ENCODE measurements at places on chromosomes 2 and 18.

DNA sequence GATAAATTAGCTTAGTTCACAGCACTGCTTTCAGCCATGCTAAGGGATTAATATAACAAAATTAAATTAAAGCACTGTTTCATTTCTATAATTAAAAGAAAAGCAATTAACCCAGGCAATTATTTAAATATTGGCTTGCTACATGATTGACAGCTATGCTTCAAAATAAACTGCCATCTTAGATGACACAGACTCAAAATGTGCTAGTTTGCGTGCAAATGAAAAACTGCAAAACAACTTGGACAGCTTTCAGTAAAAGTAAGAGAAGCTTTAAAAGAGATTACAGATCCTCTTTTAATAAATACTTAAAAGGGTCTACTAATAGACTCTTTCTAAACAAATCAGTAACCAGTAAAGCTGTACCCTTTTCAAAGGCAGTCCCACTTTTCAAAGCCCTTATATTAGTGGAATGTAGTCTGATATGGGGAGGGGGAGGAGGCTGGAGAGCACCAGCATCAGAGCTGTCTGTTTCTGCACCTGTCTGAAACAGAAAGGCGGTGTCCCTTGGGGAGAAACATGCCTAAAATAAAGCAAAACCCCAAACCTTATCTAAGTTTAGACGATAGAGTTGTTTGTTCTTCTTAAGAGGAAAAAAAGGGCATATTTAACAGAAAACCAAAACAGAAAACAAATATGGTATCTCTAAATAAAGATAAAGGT is 20.8 kb downstream of the EIF2AK3 start:
- no peak for DNase-seq

- DNase-seq: no peak
Observed at GRCh38 chr2:170503563-170503962, 211.6 kb upstream of the SP5 start.

DNA sequence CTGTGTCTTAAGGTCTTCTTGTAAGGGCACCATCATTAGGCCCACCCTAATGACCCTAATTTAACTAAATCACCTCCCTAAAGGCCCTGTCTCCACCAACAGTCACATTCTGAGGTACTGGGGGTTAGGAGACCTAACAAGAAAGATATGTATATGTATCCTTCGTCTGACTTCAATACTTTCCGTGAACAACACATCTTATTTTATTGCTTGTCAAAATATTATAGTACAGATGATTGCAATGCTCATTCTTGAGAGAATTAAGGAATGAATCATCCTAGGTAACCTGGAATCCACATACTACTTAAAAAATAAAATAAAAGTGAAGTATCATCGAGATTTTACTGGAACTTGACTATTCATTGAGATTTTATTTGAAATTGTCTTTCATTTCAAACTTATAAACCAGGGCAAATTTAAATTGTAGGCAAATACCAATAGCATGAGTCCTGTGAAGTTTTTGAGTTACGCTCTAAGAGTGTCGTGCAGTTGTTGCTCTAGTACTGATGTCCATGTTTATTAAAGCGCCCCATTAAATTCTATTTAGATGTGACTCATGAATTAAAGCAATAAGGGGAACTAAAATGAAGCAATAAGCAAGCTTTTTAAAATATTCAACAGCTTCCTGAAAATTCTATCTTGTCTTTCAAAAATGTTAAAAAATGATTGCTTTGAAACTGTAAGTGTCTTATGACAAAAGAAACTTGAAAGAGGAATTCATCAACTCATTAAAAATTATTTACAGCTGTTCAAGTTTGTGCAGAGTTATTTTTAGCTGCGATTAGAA is 40.0 kb downstream of the CCDC102B start:
- DNase-seq: peak; percentile 79

DNA sequence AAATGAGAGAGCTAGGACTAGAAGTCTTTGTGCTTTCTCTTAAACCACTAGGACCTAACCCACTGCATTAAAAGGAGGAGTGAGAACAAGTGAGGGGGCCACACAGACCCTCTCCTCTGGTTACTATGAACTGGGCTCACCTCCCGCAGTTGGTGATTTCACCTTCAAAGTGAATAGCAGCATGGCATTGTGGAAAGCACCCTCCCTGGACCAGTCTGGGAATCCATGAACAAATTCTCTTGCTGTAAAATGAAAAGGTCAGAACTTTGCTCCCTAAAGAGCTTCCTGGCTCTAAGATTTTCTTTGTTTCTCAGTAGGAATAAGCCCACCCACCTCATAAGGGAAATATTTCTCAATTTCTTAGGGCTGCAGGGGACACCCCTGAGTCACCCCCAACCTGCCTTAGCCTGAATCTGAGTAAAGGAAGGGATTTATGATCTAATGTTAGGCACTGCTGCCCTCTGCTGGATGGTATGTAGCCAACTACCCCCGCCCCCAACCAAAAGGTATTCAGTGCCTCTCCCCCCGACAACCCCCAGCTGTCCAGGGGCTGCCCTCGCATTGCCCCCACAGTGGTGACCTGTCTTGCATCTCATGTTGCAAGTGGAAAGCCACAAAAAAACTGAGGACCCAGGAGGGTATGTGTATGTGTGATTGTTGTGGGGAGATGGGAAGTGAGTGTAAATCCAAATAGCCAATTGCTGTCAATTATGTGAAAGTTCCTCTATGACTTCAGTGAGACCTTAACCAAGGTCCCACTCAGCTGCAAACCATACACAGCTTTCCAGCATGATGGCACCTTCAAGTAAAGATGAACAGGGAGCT is 230.9 kb upstream of the SLC14A2 start:
- DNase-seq: peak; percentile 61

GRCh38 chr18:76442413-76443171 is 52.5 kb downstream of the ZNF516 start:
- no peak for DNase-seq

DNA sequence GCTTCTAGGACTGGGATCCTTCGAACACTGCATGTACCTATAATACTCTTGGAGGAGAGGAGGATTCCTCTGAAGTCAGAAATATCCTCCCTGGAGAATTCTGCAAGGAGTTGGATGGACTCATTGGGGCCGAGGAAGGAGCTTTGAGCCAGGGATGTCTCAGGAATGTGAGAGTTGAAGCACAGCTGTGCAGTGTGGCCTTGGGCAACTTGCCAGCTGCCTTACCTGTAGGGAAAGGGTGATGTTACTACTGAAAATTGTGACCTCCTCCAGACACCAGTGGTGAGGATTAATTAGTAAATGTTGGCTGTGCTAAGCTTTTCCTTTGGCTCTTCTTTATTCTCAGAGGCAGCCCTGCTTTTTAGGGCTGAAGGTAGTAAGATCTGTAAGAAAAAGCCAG is 41.4 kb downstream of the FMNL2 start:
- DNase-seq: no peak

DNA sequence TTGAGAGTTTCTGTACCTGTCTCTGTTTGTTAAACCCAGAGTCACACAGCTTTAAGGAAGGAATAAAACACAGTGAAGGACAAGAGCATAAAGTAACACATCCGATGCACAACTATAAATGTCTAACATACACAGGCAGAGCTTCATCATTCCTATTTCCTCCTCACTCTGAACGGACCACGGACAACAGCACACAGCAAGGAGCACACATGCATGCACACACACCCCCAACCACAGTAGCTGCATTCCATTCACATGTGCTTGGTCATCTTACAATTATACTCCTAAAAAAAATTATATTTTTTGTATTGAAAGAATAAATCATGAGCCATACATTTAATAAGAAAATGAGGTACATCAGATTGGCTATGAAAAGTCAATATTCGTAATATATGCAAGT is 58.3 kb downstream of the ID2 start:
- DNase-seq: peak; percentile 25

- no peak for DNase-seq
Observed at GRCh38 chr18:60111525-60111924, 211.7 kb downstream of the PMAIP1 start.

GRCh38 chr18:78739115-78739514 is 240.5 kb upstream of the SALL3 start:
- no peak for DNase-seq

GRCh38 chr2:13758412-13758811 is 874.1 kb upstream of the LRATD1 start:
- no peak for DNase-seq

DNA sequence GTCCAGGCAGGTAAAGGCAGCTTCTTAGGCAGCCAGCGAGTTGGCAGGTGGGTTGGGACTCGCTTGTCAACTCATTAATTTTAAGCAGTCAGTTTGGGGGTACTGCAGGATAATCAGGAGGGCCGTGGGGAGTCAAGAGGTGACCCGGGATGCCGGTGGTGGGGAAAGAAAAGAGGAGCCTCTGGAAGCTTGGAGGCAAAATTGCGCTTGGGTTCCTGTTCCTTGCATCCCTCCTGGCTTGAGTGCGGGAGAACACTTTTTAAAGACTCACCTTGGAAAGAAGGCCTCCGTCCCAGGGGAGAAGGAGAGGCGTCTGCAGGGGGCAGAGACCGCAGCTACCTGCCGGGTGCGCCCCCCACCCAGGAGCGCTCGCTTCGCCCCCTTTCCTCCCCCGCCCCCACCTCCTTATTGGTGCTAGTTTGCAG is at the start of gene KCNJ3:
Gene KCNJ3 (plus strand): TSS at position 400 of the 425 bp plus-strand sequence. CDS start 81 bp downstream, outside the sequence.
- DNase-seq: no peak

- DNase-seq: no peak
Observed at GRCh38 chr18:50334546-50335152, 40.2 kb upstream of the SKA1 start.

GRCh38 chr18:3594760-3595368 is 144.9 kb downstream of the TGIF1 start:
- DNase-seq: peak; percentile 31

- DNase-seq: no peak
Observed at GRCh38 chr2:74249406-74250122, 51.1 kb downstream of the MTHFD2 start.

- DNase-seq: peak; percentile 55
Observed at GRCh38 chr2:72757177-72757775, 68.6 kb downstream of the EXOC6B start.

GRCh38 chr2:171939743-171940071 is 17.4 kb downstream of the HAT1 start:
- DNase-seq: no peak

- DNase-seq: no peak
Observed at GRCh38 chr2:7102826-7103225, 185.6 kb downstream of the RNF144A start.

DNA sequence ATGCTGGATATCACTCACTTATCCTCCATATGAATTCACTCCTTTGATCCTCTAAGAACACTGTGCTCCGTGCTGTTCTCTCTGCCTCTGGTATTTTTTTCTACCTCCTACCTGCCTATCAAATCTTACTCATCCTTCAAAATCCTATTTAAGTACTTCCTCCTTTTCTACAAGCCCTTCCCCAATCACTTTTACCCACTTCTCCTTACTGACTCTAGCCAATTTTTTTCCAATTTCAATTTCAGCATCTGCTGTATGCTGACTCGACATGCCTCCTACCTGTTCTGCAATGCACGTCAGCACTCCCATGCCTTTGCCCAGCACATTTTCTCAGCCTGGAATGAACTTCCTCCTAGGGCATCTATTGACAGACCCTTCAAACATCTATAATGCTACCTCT is 37.3 kb upstream of the LNPK start:
- DNase-seq: no peak

DNA sequence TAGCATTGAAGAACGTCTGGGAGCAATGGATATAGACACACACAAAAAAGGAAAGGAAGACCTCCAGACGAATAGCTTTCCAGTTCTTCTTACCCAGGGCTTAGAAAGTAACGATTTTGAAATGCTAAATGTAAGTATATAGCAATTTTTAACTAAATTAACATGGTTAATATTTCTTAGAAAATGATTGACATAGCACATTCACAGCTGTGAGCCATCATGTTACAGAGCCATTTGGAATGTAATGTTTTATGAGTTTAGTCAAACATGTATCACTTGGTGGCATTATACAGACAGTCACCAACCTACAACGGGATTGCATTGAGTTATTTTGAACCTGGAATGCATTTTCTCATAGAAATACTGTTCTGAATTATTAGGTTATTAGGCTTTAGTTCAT is 35.1 kb downstream of the WDR43 start:
- DNase-seq: no peak

- DNase-seq: no peak
Observed at GRCh38 chr18:78790960-78791359, 188.7 kb upstream of the SALL3 start.

DNA sequence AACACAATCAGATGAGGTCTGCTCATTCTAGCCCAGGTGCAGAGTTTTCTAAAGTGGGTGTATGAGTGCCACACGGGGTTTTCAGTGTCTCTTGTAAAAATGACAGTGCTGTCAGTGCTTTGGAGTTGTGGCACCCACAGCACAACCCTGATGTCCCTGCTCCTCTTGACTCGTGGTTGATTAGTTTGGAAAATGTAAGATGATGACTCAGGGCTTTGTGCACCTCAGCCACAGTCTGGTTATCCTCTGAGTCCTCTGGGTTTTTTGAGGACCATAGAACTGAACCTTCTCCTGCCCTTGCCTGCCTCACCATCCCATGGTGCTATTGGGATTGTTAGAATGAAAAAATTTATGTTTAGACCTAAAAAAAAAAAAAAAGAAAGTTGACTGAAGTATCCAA is 105.6 kb downstream of the MYO1B start:
- DNase-seq: peak; percentile 54

- no peak for DNase-seq
Observed at GRCh38 chr18:77105680-77106079, 26.9 kb downstream of the MBP start.

DNA sequence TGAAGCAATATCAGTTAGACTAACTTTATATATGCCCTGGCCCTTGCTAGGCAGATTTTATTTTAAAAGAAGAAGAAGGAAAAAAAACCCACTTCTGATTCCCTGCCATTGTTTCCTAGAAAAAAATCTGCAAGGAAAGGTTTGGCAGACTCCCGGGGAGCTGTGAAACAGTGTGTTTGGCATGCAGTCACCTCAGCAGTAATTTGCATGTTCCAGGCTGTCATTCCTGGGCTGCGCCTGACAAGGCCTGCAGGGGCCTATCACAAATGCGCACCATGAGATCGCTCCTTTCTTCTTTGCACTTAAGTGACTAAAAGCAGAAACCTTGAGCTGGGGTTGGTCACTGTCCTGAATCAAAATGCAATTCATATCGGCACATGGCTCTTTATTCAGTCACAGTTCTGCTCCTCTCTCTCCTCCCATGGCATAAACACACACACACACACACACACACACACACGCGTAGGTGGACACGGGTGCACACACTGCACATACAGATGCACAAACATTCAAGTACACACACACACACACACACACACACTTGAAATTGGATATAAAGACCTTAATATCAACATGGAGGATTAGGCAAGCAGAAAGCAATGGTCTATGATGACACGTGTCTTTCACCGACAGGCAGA is 172.8 kb downstream of the MYT1L start:
- DNase-seq: no peak

- peak; percentile 64 for DNase-seq
Observed at GRCh38 chr2:20050646-20051531, 539 bp downstream of the LAPTM4A start.

DNA sequence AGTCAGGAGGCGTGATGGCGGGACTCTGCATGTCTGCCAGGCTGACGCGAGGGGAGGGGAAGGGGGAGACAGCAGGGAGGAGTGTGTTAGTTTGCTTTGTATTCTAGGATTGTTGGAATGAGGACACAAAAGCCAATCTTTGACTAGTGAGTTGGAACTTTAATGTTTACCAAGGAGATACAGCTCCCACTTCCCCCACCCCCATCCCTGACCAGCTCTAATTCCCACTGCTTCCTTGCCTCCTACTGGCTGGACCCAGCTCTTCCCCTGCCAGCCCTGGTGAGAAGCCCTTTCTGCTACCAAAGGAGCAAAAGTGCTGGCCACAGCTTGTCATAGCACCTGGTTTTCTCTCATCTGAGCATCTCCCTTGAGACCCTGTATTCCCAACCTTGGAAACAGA is 84.5 kb downstream of the CELF4 start:
- no peak for DNase-seq
